ENCODE measurements at places on chromosomes 6 and 20. TPM values are rescaled to one million over a fixed set of nuclear protein-coding genes. Genes with fewer than 3 reads are reported as not detected.

GRCh38 chr6:17950095-17950494 is 37.3 kb downstream of the KIF13A start:
- peaks cover 41% of the 10 kb centered on the region for H3K4me1 ChIP-seq
- no peaks in the 10 kb centered on the region for H3K36me3 ChIP-seq
- DNase-seq: no peak
- H3K27ac ChIP-seq: peak overlapping the region; percentile 27
- no peaks in the 10 kb centered on the region for H3K27me3 ChIP-seq

Gene EPPIN
- total RNA-seq: not detected

DNA sequence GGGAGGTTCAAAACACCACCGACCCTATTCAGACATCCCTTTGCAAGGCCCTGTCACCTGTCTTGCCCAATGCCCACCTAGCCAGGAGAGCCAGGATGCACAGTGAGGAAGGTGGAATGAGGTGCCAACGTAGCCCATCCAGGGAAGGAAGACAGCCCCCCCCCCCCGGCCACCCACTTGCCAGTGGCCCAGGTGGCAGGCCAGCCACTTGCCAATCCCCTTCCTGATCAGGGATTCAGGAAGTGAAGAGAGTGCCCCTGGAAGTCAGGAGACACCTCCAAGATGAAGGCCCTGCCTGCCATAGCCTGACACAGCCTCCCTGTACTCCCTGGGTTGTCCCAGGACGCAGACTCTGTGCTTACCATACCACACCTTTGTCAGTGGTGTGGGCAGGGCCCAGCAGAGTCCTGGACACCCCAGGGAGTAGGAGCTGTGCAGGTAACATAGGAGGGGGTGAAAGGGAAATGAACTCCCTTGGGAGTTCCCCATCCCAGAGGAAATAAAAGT is 54.7 kb downstream of the MRPL14 start:
- no peaks in the 10 kb centered on the region for H3K36me3 ChIP-seq
- DNase-seq: no peak
- H3K27ac ChIP-seq: peak overlapping the region; percentile 88
- no peaks in the 10 kb centered on the region for H3K27me3 ChIP-seq
- peak overlapping the region; percentile 56 for H3K4me3 ChIP-seq
- peaks cover 53% of the 10 kb centered on the region for H3K4me1 ChIP-seq

DNA sequence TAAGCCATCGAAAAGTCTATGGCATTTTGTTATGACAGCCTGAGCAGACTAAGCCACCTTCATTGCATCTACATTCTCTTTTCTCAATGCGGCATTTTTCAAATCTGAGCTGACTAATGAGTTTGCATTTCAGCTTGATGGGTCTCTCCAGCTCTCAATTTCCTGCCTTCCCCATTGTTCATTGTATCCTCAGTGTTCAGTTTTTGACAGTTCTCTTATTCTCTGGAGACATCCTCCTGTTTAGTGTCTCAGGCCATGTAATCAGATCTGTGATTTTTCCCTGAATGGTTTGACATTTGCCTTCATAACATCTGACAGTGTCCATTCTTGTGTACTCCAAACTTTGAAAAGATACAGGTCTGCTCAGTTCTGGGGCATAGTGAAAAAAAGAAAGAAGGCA is 27.9 kb upstream of the MCM3 start:
- no peaks in the 10 kb centered on the region for H3K36me3 ChIP-seq
- H3K27me3 ChIP-seq: no peaks in the 10 kb centered on the region
- H3K27ac ChIP-seq: no peak overlapping the region
- no peaks in the 10 kb centered on the region for H3K4me1 ChIP-seq
- H3K4me3 ChIP-seq: no peak overlapping the region

GRCh38 chr6:7541175-7542064 is at the start of gene DSP:
TSS of gene DSP (plus strand) at chr6:7541671. CDS start at chr6:7541916, 245 bp downstream.
- DNase-seq: peak; percentile 75
- H3K4me1 ChIP-seq: peaks cover 29% of the 10 kb centered on the region
- peaks cover 7% of the 10 kb centered on the region for H3K27me3 ChIP-seq

- no peak for DNase-seq
- no peak overlapping the region for H3K27ac ChIP-seq
- no peaks in the 10 kb centered on the region for H3K27me3 ChIP-seq
- no peak overlapping the region for H3K4me3 ChIP-seq
- H3K36me3 ChIP-seq: no peaks in the 10 kb centered on the region
Measured at GRCh38 chr6:124200661-124201060, 397.0 kb downstream of the NKAIN2 start.

DNA sequence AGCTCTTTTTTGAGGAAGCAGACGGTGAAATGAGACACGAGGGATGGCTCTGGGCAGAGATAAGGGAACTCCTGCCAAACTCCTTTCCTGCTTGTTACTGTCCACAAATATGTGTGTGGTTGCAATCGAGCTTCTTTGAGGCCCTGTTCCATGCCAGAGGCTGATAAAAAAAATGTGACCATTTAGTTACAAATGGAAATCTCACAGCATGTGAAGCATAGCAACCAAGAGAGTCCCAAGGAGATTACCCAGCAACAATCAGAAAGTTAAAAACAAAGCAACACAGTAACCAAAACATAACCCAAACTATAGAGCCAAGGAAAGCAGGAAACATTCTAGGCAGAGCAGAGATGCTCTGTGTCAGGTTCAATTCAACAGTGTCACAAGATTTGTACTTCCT is 35.4 kb upstream of the HMGN3 start:
- no peak overlapping the region for H3K27ac ChIP-seq
- peaks cover 13% of the 10 kb centered on the region for H3K4me1 ChIP-seq
- H3K36me3 ChIP-seq: no peaks in the 10 kb centered on the region
- no peaks in the 10 kb centered on the region for H3K27me3 ChIP-seq
- no peak for DNase-seq

DNA sequence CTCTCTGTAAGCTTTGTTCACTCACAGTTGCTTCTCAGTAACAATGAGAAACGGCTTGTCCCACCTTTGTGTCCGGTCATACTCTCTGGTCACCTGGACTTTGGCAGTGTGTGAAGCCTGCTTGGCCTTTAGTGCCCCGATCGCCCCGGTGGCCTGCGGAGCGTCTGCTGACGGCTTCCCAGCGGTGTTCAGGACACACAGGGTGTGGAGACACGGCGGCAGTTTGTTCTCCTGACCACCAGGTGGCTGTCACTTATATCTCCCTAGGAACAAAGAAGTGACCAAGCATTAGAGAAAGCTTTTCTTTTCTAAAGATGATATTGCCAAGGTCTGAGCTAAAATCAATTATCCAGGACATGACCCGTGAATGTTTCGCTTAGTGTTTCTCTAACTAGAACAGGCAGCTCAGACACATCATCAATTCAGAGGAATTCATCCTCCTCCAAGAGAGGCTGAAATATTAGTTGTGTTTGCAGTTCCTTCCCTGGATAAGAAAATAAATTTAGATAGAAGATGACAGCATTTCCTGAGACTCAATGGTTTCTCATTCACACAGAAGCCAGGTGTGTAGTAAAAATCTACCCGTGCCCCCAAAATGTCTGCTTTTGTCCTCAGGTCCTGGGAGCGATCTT is 167.4 kb upstream of the THBS2 start:
- no peaks in the 10 kb centered on the region for H3K36me3 ChIP-seq
- H3K27me3 ChIP-seq: no peaks in the 10 kb centered on the region
- H3K27ac ChIP-seq: no peak overlapping the region
- DNase-seq: no peak
- no peak overlapping the region for H3K4me3 ChIP-seq

DNA sequence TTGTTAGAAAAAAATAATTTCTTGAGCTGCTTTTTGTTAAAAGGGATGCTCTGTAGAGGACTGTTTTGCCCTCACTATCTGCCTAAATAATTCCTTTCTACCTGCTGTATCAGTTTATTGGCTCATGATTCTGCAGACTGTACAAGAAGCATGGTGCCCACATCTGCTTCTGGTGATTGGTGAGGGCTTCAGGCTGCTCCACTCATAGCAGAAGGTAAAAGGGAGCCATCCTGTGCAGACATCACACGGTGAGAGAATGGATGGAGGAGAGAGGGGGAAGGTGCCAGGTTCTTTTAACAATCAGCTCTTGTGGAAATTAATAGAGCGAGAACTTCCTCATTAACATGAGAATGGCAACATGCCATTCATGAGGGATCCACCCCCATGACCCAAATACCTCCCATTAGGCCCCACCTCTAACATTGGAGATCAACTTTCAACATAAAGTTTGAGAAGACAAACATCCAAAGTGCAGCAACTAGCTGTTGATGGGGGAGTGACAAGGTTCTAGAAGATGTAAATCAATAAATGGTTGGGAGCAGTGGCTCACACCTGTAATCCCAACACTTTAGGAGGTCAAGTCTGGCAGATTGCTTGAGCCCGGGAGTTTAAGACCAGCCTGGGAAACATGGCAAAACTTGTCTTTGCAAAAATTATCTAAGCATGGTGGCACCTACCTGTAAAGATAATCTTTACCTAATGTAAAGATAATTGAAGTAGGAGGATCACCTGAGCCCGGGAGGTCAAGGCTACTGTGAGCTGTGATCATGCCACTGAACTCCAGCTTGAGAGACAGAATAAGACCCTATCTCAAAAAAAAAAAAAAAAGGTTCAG is 15.7 kb upstream of the AHCY start:
- H3K27me3 ChIP-seq: no peaks in the 10 kb centered on the region
- H3K36me3 ChIP-seq: no peaks in the 10 kb centered on the region
- H3K27ac ChIP-seq: no peak overlapping the region
- DNase-seq: no peak
- no peaks in the 10 kb centered on the region for H3K4me1 ChIP-seq
- no peak overlapping the region for H3K4me3 ChIP-seq

Gene MYH7B
- total RNA-seq: 0.33 TPM

DNA sequence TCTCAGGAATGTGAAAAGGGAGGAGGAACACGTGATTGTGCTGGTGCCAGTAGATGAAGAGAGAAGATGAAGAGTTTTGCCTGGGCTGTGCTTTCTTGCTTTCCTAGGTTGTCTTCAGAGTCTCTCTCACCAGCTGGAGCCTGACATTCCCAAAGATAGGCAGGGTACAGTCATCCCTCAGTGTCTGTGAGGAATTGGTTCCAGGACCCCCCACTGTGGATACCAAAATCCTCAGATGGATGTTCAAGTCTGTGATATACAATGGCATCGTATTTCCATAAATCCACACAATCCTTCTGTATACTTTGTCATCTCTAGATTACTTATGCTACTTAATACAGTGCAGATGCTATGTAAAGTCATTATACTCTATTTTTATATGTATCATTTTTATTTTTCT is 113.5 kb downstream of the SAMD5 start:
- peaks cover 8% of the 10 kb centered on the region for H3K4me1 ChIP-seq
- H3K4me3 ChIP-seq: no peak overlapping the region
- no peak for DNase-seq
- no peaks in the 10 kb centered on the region for H3K36me3 ChIP-seq

DNA sequence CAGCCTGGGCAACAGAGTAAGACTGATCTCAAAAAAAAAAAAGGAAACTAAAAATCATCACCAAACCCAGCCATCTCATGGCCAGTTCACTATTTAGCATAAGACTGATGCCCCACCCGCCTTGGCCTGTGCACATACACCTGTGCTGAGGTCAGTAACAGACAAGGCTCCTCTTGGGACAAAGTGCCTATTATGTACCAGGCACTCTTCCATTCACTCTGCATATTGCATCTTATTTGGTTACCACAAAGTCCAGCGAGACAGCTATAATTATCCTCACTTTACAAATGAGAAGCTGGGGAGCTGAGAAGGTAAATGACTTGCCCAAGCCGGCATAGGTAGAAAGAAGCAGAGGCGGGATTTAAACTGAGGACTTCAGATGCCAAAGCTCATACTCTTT is 3.8 kb downstream of the PTPRT start:
- DNase-seq: no peak
- H3K27me3 ChIP-seq: peaks cover 18% of the 10 kb centered on the region
- no peak overlapping the region for H3K4me3 ChIP-seq
- H3K27ac ChIP-seq: no peak overlapping the region
- no peaks in the 10 kb centered on the region for H3K36me3 ChIP-seq
- H3K4me1 ChIP-seq: peaks cover 27% of the 10 kb centered on the region

- H3K36me3 ChIP-seq: no peaks in the 10 kb centered on the region
- no peak overlapping the region for H3K4me3 ChIP-seq
- H3K27me3 ChIP-seq: no peaks in the 10 kb centered on the region
- H3K27ac ChIP-seq: no peak overlapping the region
- DNase-seq: no peak
- no peaks in the 10 kb centered on the region for H3K4me1 ChIP-seq
Measured at GRCh38 chr6:23633996-23634395, 492.0 kb upstream of the NRSN1 start.

GRCh38 chr6:131244942-131245341 is 109.7 kb downstream of the AKAP7 start:
- H3K27me3 ChIP-seq: no peaks in the 10 kb centered on the region
- H3K36me3 ChIP-seq: no peaks in the 10 kb centered on the region
- no peak for DNase-seq
